Stomach (tissue), 19 donors: ENCODE measurements at places on chromosomes 3 and 15. TPM values are rescaled to one million over a fixed set of nuclear protein-coding genes. Genes with fewer than 3 reads are reported as not detected.

- no peaks in the 10 kb centered on the region for H3K27me3 ChIP-seq
- H3K4me3 ChIP-seq: no peak overlapping the region
- no peaks in the 10 kb centered on the region for H3K36me3 ChIP-seq
- peaks cover 15% of the 10 kb centered on the region for H3K4me1 ChIP-seq
- no peak overlapping the region for H3K27ac ChIP-seq
- DNase-seq: no peak
These were observed 3.5 kb upstream of the TBC1D5 start for GRCh38 chr3:17745894-17746293.

LDHAL6B gene
- not detected for total RNA-seq

GHSR gene
- total RNA-seq: not detected

PP2D1 gene
- total RNA-seq: not detected

DNA sequence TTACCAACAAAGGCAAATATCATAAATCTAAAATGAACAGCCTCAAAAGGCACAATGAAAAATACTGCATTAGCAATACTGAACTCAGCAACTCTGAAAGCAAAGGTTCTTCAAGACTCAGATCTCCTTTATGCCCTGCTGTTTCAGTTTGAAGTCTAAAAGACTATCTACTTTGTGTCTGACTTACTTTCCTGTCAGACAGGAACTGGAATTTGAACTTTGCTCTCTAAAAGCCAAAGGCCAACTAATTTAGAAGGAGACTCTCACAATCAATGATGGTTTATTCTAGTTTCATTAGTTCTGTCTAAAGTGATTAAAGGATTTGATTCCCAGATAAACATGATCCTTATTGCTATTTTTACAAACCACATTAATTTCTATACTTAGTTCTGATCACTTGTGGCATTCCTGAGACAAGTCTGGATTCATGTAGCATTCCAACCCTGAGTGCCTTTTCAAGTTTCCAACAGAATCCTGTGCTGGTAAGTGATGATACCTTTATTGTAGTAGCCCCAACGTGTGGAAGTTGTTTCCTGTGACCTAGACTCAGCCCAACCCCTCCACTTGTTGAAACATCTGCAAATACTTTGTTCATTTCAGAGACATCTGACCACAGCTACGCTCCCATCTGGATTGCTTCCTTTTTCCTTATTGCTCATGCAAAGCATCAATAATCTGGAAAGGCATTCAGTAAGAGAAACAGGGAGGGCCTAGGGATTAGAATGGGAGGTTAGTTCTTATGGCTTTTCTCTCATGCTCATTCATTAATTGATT is 14.9 kb upstream of the LEKR1 start:
- H3K27me3 ChIP-seq: no peaks in the 10 kb centered on the region
- no peak overlapping the region for H3K4me3 ChIP-seq
- H3K4me1 ChIP-seq: no peaks in the 10 kb centered on the region
- H3K27ac ChIP-seq: no peak overlapping the region

DNA sequence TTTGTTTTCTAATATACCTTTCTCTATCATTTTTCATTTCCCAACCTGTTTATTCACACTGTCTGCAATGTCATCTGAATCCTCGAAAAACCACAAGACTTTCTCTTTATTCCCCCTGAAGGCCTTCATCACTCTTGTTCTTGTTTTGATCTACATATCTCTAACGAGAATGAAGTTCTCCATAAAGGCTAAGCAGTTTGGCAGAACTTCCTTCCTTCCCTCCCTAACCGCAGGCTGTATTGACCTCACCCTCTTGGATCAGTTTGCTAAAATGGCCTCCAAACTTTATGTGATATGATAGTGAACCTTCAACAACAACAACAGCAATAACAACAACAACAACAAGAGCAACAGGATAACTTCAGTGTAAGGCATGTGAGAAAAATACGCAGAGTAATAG is 392.8 kb downstream of the TIGIT start:
- no peaks in the 10 kb centered on the region for H3K27me3 ChIP-seq
- no peak overlapping the region for H3K4me3 ChIP-seq
- H3K4me1 ChIP-seq: no peaks in the 10 kb centered on the region
- no peak for DNase-seq
- peak overlapping the region; percentile 16 for H3K27ac ChIP-seq
- H3K36me3 ChIP-seq: peaks cover 6% of the 10 kb centered on the region
